ENCODE measurements at places on chromosomes 7 and 10.

GRCh38 chr10:89390476-89391225, 1.8 kb upstream of the IFIT1 start:
- DNase-seq, result no peak

DNA sequence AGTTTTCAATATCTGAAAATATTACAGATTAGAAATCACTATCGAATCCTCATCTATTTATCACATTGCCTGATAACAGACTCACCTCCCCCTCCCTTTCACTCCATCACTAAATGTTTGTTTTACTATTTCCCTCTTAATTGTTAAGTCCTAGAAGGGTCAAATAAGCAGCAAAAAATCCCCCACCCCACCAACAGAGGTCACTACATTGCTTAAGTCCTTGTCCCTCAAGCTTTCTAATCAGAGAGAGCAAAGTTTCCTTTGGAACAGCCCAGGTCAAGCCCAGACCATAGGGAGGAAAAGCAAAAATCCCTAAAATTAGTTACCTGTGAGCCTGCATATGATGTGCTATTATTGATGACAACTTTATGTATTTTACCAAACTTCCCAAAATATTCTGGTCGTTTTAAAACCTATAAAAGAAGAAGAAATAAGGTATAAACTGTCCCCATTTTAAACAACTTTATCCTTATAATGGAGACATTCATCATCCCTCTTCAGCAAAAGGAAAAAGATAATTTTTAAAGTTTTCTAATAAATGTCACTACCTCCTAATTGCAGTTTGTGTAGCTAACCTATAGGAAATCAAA, 95.0 kb downstream of the CNOT4 start:
- DNase-seq, result peak; percentile 67

GRCh38 chr7:104960741-104961448, 53.1 kb upstream of the KMT2E start:
- peak; percentile 96 for DNase-seq

DNA sequence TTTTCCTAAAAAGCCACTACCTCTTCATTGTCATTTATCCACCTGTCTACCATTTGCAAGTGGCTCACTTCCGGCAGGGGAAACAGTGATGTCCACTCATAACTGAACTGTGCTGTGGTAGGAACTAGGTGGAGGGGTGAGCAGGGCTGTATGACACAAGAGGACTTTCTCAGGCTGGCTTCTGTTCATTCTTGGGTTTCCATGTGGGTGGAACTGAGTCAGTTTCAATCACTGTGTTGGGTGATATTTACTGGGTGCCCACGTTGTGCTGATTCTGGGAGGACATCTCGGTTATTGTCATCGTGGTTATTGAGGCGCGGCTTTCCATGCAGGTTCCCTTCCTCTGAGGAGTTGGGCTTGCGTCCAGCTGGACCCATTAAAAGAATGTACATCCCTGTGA, 38.8 kb downstream of the RAMP3 start:
- no peak for DNase-seq

GRCh38 chr10:130370721-130371120, 234.5 kb downstream of the GLRX3 start:
- no peak for DNase-seq

GRCh38 chr10:3852147-3852904, 67.3 kb upstream of the KLF6 start:
- peak; percentile 63 for DNase-seq

DNA sequence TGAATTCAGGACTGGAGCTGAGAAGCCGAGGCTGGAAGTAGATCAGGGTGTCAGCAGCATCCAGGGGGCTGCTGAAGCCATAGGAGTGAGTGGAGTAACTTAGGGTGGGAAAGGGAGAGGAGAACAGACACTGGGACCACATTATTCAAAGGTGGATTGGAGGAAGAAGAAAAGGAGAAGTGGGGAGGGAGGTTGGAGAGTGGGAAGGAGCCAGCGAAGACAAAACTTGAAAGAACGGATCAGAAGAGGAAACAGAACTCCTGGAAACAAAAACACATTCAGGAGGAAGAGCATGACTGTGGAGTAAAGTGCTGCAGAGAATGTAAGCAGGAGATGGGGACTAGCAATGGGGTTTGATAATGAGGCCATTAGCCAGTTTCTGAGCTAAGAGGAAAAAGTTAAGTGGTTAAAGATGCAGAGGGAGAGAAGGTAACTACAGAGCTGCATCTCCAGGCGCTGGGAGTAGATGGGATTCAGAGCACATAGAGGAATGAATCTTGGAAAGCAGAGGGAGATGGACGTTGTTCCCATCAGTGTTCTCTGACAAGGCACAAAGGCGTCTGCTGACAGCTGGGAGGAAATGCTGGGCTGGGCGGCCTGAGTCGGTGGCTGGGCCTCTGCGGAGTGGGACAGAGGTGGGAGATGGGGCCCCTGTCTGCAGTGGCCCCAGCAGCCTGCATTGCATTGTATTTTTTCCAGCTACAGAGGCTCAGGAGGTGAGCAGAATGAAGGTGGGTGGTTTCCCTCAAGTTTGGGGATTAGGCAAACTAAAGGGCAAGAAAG, 63.1 kb upstream of the LEP start:
- no peak for DNase-seq

DNA sequence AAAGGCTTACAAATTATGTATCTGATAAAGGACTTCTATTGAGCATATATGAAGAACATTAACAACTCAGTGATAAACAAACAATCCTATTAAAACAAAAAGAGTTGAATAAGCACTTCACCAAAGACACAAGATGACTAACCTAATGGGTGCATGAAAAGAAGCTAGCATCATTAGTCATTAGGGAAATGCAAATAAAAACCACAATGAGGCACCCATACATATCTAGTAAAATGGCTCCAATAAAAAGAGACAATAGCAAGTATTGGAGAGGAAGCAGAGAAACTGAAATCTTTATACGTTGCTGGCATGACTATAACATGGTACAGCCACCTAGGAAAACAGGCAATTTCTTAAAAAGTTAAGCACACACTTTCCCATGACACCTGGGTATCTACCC, 77.6 kb upstream of the ZMIZ1 start:
- no peak for DNase-seq

- DNase-seq, result no peak
Measured at GRCh38 chr7:50657912-50658311, 92.7 kb upstream of the DDC start.

GRCh38 chr7:116672596-116673456, 830 bp downstream of the MET start:
- DNase-seq, result no peak

- DNase-seq, result no peak
Measured at GRCh38 chr10:44874166-44874565, 37.0 kb upstream of the TMEM72 start.

GRCh38 chr7:25098096-25099046, 26.7 kb downstream of the CYCS start:
- peak; percentile 72 for DNase-seq

GRCh38 chr10:4082861-4083260, 297.9 kb upstream of the KLF6 start:
- DNase-seq, result no peak

- DNase-seq, result no peak
Measured at GRCh38 chr7:65250697-65251395, 122.8 kb upstream of the ZNF92 start.

DNA sequence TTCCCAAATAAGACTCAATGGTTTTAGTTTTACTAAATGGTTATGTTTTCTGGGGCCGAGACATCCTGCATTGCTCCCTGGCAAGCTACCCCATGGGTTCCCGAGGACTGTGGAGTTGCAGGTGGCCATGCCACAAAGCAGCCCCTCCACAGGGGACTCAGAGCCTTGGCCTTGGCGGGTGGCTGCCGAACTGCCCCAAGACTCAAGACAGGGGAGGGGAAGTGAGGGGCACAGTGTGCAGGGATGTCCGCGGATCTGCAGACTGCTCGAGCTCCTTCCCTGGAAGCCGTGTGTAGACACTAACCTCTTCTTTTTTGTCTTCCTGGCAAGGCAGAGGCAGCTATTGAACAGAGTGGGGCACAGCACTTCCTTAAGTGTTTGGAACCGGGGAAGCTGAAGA, 154.6 kb downstream of the EBF3 start:
- no peak for DNase-seq

DNA sequence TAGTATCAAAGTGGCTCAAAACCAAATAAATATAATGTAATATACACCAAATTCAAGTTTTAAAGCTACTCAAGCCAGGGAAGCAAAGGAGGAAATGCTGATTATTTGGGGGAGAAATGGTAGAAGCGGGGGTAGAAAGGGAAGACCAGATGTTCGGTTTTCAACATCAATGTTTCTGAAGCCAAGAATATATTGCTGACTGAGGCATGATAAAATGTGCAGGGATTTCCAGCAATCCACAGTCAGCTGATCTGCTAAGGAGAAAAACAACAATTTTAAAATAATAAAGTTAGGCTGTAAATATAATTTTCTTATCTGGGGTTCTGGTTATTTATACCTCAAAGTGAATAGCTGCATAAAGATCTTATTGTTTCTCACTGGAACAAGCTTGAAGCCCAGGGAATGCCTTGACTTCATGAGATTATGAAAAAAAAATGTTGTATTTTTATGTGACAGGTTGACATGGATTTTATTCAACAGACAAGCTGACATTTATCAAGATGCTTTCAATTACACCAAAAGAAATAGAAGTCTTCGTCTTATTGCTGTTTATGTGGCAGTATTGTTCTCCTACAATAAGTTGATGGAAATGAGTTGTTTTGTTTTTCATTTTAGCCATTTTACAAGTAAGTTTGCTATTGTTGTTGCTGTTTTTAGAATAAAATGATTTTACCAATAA, 28.6 kb upstream of the BMPER start:
- DNase-seq, result no peak

- DNase-seq, result no peak
Measured at GRCh38 chr7:102220229-102220850, 66.3 kb upstream of the SH2B2 start.

GRCh38 chr7:150379441-150380379, 580 bp downstream of the ZNF775 start:
- DNase-seq, result peak; percentile 41

DNA sequence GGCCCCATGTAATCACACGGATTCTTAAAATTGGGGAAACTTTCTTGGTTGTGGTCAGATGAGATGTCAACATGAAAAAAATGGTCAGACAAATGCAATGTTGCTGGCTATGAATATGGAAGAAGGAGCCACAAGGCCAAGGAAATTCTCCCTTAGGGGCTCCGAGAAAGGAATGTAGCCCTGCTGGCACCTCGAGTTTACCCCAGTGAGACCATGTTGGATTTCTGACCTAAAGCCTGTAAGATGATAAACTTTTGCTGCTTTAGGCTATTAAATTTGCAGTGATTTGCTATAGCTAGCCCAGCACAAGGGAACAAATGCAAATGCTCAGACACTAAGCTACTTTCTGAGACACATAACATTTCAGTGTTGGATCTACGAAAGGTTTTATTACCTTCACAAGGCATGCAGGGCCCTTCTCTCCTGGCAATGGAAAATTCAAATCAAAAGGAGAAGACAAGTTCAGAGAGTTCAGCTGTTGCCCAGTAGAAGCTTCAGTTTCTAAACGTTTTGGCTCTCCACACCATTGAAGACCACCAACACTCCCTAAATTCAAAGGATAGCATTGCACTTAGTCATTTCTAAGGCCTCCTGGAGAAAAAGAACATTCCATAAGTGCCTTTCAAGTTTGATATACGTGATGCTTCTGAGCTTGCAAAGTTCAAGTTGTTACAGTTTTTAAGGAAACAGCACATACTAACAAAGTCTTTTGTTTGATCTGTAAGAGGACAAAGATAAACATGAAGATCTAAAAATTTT, 23.4 kb downstream of the MCMBP start:
- no peak for DNase-seq

Measured in KBM-7 (cell line).